ENCODE measurements at places on chromosomes 16 and 17. TPM values are rescaled to one million over a fixed set of nuclear protein-coding genes. Genes with fewer than 3 reads are reported as not detected.

DNA sequence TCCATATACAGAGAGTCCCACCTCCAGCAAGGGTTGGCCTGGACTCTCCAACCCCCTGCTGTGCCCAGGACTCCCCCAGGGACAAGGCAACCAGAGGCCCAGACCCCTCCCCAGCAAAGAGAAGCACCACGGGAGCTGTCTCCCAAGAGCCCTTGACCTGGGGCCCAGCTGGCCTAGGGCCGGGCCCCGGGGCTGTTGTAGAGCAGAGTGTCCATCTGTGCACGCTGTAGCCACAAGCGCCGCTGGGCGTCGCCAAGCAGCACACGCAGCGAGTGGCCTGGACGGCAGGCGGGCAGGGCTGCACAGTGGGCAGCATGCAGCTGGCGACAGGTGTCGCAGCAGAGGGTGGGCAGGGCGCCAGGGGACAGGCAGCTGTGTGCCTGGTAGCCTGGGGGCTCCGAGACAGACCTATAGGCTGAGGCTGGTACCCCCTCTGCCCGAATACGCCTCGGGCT, 4.3 kb downstream of the SPATA2L start:
- H3K4me1 ChIP-seq = peaks cover 6% of the 10 kb centered on the region
- no peak for DNase-seq
- H3K27me3 ChIP-seq = no peaks in the 10 kb centered on the region
- no peak overlapping the region for H3K4me3 ChIP-seq
- H3K36me3 ChIP-seq = peaks cover 3% of the 10 kb centered on the region

DNA sequence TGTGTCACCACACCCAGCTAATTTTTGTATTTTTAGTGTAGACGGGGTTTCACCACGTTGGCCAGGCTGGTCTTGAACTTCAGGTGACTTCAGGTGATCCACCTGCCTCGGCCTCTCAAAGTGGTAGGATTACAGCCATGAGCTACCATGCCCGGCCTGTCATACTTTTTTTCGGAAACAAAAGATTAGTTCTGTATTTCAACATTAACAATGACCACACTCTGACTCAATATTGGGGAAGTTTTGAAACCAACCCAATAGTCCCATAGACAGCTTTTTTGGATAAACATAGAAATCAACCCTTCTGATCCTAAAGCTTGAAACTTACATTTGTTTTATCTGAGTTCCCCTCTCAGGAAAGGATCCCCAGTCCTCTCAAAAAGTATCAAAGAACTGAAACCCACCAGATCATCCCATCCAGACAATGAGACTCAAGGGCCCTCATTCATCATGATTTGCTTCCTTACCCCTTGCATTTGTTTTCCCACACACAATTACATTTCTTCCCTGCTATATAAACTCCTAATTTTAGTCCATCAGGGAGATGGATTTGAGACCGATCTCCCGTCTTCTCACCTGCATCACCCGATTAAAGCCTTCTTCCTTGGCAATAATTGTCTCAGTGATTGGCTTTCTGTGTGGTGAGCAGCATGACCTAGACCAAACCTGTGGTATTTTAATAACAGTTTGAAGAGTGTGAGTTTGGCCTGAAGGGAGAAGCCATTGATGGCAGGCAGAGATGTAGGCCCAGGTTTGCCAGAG, 7.2 kb upstream of the AGRP start:
- H3K36me3 ChIP-seq = no peaks in the 10 kb centered on the region
- peak; percentile 80 for DNase-seq
- no peaks in the 10 kb centered on the region for H3K27me3 ChIP-seq
- H3K4me3 ChIP-seq = no peak overlapping the region
- H3K27ac ChIP-seq = no peak overlapping the region

DNA sequence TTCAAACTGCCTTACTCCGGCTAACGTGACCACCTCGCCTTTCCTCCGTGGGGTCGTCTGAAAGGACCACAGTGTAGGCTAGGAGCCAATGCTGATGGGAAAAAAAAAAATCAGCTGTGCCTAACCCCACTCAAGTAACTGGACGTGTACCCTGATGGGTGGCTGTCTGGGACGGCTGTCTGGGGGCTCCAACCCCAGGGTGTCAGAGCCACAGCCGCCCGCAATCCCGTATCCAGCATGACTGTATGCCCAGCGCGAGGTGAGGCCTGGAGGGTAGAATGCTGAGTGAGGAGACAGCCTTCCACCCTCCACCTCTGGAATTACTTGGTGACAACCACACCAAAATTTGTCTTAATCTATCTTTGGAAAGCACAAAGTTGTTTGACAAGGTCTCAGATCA, 2.8 kb downstream of the CSNK1D start:
- H3K4me3 ChIP-seq = no peak overlapping the region
- no peaks in the 10 kb centered on the region for H3K27me3 ChIP-seq
- no peak overlapping the region for H3K27ac ChIP-seq
- H3K36me3 ChIP-seq = peaks cover 12% of the 10 kb centered on the region

- no peak overlapping the region for H3K27ac ChIP-seq
- peaks cover 2% of the 10 kb centered on the region for H3K27me3 ChIP-seq
- DNase-seq = no peak
- no peaks in the 10 kb centered on the region for H3K4me1 ChIP-seq
- H3K36me3 ChIP-seq = no peaks in the 10 kb centered on the region
These were observed 74.1 kb downstream of the MYH11 start for GRCh38 chr16:15782573-15783365.

GRCh38 chr17:48262982-48263730, 155.6 kb downstream of the SNX11 start:
- H3K4me1 ChIP-seq = peaks cover 22% of the 10 kb centered on the region
- no peak overlapping the region for H3K27ac ChIP-seq
- peak; percentile 33 for DNase-seq
- no peaks in the 10 kb centered on the region for H3K36me3 ChIP-seq
- H3K4me3 ChIP-seq = no peak overlapping the region

GRCh38 chr16:89744813-89745212, 23.5 kb downstream of the ZNF276 start:
- no peaks in the 10 kb centered on the region for H3K27me3 ChIP-seq
- H3K27ac ChIP-seq = no peak overlapping the region

- no peak for DNase-seq
- H3K27me3 ChIP-seq = no peaks in the 10 kb centered on the region
These were observed 5.9 kb downstream of the UBALD2 start for GRCh38 chr17:76270770-76271668.

DNA sequence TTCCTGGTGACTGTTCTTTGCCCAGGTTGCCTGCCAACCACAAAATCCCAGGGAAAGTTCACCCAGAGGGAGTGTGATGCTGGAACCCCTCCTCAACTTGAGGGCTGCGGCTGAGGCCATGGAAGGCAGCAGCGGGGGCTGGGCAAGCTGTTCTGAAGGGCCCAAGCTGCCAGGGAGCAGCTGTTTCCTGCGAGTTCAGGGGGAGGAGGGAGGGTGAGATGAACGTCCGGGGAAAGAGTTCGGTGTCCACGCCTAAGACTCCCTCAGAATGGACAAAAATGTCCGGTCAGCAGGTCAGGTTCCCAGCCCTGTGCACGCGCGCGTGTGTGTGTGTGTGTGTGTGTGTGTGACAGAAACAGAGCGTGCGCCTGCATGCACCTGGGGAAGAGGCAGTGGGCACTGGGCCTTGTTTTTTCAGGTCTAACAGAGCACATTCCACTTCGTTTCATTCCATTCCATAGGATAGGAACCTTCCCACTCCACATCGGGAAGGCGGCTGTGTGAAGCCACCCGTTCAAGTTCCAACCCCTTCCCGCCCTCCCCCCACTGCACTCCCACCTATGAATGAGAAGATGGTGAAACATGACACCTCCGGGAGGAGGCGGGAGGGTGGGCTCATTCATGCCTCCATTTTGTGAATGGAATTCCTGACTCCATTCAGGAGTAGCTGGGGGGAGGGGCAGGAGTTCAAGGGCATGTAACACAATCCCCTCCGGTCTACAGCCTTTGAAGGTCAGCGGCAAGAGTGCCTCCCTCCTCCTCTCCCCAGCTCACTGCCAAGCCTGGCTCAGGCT, 15.7 kb downstream of the ETV4 start:
- no peak overlapping the region for H3K27ac ChIP-seq
- DNase-seq = peak; percentile 49
- H3K4me3 ChIP-seq = no peak overlapping the region
- no peaks in the 10 kb centered on the region for H3K27me3 ChIP-seq

- no peaks in the 10 kb centered on the region for H3K27me3 ChIP-seq
- no peak overlapping the region for H3K4me3 ChIP-seq
- no peak for DNase-seq
- H3K27ac ChIP-seq = no peak overlapping the region
These were observed 25.1 kb downstream of the TBX4 start for GRCh38 chr17:61477204-61477834.

- peak; percentile 82 for DNase-seq
- H3K4me1 ChIP-seq = peaks cover 13% of the 10 kb centered on the region
- peak overlapping the region; percentile 75 for H3K27ac ChIP-seq
- no peak overlapping the region for H3K4me3 ChIP-seq
These were observed 6.2 kb upstream of the SLC7A6 start for GRCh38 chr16:68257906-68258800.

GSDMA gene
- total RNA-seq = not detected

MYH8 gene
- total RNA-seq = not detected

Measured in GM23248 (cell line).